ENCODE measurements at places on chromosomes 1 and 21.
A peak's percentile ranks its signal among the peaks of the same experiment; 100 is the strongest.

- DNase-seq = no peak
Measured at GRCh38 chr1:61323681-61324328, 241.4 kb downstream of the NFIA start.

DNA sequence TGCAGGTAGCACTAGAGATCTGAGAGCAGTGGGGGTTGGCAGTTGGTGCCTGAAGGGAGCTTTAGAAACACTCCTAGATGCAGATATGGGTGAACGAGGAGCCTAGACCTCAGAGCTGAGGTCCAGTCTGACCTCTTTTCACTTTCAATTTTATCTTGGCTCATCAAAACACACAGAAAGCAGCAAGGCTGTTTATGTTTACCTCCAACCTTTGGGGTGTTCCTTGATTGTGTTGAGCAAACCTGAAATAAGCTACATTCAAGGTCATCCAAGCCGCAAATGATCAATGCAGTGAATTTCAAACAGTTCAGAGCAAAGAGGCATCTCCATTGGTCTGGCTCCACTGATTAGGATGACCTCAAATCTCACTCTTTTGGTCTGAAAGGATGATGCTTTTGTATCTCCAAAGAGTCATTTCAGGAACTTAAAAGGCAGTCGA, 1.3 kb downstream of the LY9 start:
- no peak for DNase-seq

DNA sequence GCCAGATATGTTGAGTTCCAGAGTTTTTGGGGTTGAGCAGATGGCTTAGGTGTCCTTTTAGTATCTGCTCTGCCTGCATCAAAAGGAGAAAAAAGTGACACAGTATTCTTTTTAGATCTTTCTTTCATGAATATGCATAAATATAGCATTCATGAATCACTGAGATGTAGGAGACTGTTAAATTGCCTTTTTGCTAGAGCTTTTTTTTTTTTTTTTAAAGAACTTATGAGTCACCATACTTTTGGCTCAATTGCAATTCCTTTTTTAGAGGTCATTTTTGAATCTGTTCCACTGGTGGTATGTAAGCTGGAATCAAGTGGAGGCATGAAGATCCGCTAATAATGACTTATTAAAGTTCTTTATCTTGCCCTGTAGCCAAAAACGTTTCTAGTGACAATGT, 480.9 kb upstream of the ZRANB2 start:
- DNase-seq = no peak

- DNase-seq = peak; percentile 42
Measured at GRCh38 chr1:37673920-37674319, 18.4 kb upstream of the CDCA8 start.

All from central memory CD8-positive, alpha-beta T cell (primary cell).